ENCODE measurements at places on chromosomes 5 and 9. TPM values are rescaled to one million over a fixed set of nuclear protein-coding genes. Genes with fewer than 3 reads are reported as not detected.

GRCh38 chr5:4413996-4414395 lies 726.1 kb upstream of the ADAMTS16 start:
- no peak for DNase-seq

- DNase-seq: no peak
Measured at GRCh38 chr5:75670577-75670976, 46.7 kb downstream of the POC5 start.

DNA sequence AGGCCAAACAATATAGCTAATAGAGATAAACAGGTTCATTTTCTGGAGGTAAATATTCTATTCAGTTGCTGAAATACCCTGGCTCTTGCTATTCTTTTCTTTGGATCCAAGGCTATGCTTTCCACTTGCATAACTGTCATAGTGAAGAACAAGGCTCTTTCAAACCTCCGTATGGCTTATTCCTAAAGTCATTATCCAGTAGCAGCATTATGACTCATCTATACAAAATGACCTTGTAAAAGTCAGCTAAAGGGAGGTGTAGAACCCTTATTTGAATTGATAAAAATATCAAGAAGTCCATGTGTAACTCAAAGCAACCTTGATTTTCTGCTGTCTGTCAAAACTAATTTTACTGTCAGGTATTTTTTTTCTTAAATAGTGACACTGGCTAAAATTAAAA lies 447.8 kb downstream of the PLK2 start:
- no peak for DNase-seq

DNA sequence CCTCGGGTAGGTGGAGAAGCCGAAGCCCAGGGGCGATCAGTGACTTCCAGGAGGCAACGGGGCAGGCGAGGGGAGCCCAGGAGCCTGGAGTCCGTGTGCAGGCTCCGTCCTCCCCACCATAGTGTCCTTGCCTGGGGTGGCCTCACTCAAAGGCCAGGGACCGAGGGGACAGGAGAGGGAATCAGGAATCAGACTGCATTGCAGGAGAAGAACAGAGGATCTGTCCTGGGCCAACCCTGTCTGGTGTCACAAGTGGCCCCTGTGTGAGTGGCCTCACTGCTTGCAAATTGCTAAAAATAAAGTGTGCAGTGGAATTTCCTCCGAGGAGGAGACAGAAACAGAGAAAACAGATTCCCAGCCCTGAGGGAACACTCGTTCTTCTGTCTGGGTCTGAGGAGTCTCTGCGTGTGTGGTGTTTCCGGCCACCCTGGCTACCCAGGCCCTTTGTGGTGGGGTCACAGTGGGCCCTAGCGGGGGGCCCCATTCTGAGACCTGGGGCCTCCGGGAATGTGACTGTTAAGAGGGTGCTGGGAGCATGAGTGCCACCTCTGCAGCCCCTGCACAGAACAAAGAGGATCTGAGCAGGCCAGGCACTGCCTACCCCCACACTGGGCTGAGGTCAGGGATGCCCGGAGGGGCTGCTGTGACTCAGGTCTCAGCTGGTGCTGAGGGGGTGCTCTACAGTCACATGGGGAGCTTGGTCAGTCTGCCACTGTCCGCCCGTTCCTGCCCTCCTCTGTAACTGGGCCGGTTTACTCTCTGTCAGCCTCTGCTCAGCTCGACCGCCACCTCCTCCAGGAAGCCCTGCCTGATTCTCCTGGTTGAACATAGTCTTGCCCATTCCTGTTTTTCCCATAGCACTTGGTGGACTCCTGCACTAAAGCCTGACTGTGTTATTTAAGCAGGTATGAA lies 7.4 kb downstream of the TRAF1 start:
- DNase-seq: no peak

DNA sequence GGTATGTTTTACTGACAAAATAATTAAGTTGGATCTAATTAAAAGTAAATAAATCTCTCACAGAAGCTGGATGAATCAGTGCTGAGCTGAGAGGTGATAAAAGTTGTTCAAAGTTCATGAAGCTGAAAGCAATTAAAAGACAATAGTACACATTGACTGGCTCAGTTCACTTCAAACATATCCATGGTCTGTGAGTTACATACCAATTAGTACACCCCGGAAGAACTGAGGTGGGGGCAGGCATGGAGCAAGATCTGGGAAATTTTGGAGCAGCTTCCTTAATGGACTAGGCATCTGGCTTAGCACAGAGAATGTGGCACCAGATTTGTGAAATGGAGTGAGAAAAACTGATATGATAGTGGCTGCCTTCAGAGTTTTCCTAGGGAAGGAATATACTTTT lies 152.7 kb downstream of the ATP10B start:
- no peak for DNase-seq

DNA sequence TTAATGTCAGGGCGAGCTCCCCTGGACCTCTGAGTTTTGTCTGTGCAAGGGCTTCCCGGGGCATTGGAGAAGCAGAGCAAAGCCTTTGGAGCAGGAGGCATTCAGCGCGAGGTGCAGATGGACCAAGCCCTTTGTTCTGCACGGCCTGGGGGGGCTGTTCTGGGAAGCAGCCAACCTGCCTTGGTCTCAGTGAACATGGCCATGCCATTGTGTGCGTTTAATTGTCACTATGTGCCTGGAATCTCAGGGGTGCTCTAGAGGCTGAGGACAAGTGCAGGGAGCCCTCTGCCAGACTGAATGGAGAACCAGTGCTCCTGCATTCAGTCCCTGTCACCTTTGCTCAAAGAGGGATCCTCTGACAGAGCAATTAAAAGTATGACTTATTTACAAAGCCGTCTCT lies 329.4 kb downstream of the IRX1 start:
- no peak for DNase-seq

GRCh38 chr9:136499935-136500910 lies 17.4 kb upstream of the SEC16A start:
- DNase-seq: no peak

DNA sequence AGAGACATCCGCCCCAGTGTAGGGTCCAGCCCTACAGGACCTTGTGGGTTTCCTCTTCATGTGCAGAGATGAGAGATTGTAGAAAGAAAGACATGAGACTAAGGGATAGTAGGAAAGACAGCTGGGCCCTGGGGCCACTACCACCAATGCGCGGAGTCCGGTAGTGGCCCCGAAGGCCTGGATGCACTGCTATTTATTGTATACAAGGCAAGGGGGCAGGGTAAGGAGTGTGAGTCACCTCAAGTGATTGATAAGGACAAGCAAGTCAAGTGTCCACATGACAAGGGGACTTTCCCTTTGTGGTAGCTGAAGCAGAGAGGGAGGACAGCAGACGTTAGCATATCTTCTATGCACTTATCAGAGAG lies 6.2 kb upstream of the TMEM141 start:
- no peak for DNase-seq

DNA sequence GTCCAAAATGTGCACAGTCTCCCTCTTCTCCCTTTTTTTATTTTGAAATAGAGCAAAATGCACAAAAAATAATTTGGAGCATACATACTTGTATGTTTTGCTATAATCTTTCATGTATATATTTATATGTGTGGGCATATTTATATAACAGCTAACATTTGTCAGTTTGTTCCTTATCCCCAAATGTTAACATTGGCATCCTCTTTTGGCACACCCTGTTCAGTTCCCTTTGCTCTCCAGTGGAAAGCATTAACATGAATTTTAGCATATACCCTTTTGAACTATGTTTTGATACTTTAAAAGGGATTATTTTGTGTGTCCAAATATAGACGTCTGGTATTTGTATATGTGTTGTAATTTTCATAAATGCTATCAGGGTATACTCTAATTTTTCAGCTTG lies 306.2 kb downstream of the ARHGAP26 start:
- DNase-seq: no peak

DNA sequence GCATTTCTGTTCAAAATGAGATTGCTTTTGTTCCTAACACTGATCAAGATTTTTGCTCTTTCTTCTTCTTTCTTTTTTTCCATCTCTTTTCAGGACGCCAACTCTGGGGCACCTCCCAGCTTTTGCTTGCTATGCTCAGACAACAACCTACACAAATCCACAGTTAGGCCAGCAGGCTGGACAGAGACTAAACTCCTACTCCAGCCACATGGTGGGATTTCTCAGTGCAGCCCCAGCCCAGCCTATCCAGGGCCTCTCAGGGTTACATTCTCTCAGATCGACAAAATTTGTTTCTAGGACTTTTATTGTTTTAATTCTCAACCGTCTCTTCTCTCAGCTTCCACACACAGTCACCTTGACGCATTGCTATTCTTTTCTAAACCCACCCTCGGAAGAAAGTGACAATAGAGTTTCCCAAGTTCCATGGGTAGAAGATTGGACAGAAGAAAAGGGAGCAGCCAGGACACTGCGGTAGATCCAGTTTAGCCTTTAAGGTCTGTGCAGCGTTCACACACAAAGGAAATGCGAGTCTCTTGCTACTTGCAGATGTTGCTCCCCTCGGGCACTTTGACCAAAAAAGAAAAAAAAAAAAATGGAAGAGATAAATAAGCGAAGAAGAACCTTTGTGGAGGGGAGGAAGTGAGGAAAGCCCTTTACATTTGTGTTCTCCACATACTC lies 588.6 kb upstream of the GRAMD2B start:
- DNase-seq: no peak

DNA sequence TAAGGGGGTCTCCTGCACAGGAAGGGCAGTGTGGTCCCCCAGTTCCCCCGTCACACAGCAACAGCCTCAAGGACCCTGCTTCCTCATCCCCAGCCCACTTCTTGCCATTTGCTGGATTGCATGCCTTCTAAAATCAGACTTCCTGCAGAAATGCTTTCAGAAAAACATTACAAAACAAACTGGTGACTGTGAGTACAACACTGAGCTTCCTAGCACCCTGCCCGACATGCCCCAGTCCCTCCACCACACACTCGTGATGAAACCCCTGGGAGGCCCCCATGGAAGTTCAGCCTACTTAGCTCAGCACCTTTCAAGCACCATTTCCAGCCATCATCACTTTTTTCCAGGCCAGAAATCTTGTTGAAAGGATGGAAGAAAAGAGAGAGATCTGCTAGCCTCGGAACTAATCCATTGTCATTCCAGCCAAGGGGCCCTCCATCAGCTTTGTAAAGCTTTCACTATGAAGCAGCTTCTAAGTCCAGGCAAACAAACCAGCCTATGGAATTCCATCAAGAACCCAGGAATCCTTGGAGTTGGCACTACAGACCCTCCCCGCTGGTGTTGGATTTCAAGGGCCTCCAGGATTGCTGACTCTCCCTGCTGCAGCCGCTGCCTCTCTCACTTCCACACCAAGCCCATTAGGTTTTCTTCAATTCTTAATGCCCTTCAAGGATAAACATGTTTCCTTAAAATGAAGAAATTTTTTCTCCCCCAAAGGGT lies 114.6 kb downstream of the C5orf15 start:
- peak; percentile 9 for DNase-seq

GRCh38 chr9:126965541-126966428 lies 51.2 kb downstream of the RALGPS1 start:
- DNase-seq: no peak

DNA sequence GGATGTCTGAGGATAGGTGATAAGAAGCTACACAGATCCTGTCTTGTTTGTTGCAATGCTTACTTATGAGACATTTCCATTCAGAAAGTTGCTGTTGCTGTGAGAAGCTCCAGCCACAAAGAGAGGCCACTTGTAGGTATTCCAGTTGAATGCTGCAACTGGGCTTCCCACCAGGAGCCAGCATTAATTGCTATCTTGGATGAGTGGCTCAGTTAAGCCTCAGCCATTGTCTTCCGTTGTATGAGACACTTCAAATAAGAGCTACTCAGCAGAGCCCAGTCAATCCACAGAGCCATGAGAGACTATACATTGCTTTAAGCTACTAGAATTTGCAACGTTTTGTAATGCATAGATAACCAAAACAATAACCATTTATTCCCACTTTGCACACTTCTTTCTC lies 104.3 kb upstream of the ARRDC3 start:
- DNase-seq: no peak

Gene CSF2
- not detected for total RNA-seq

Gene PCDHA6
- total RNA-seq: 15.2 TPM

Gene CRB2
- 35.1 TPM for total RNA-seq

Gene CTSV
- 8.9 TPM for total RNA-seq

Gene GABRA1
- not detected for total RNA-seq

Gene PCDHGA10
- total RNA-seq: 30.7 TPM

Data from mesothelial cell of epicardium (in vitro differentiated cells).